AML-193 (cell line): ENCODE measurements at places on chromosomes 13 and 19.

DNA sequence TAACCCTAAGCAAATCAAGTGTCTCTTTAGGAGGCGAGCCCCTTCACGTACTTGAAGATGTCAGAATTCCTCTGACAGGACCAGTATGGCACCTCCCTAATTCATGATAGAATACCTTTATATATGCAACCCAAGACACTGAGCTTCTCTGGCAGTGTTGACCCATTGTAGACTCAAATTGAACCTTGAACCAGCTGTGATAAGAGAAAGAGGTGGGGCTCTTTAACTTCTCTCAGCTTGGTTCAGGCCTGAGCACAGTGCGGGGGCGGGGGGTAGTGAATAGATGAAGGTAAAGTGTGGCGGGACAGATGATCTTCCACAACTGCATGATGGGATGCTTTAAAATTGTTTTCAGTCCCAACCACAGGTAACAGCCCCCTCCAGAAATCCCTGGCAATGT lies 12.1 kb downstream of the MBNL2 start:
- no peak for DNase-seq

DNA sequence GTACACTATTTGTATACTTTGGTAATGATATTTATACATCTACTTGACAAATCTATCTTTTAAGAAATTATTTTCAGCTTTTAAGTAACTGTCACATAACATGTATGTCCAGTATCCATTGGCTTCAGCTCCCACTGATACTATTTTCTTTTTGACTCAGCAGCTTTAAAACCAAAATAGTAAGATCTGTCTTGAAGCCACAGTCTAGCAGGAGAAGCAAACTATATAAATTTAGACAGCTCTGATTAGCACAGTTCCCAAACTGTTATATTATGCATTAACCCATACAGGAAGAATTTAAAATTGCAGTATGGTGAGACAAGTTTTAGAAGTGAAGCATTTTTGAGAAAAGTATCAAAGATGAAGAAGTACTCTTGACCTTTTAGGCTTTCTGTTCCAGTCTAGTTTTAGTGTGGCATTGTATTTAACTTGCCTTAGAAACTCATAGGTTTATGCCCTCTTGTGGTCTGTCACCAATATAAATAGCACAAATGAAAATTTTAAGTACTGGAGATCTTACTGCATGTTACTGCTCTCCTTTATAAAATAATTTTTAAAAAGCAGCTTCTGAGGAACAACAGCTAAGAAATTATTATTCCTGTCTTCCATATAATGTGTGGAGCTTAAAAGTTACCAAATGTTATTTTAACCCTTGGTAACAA lies 24.7 kb downstream of the URI1 start:
- peak; percentile 30 for DNase-seq

- no peak for DNase-seq
These were observed 10.7 kb downstream of the C19orf25 start for GRCh38 chr19:1468274-1468820.

GRCh38 chr19:2723747-2724146 lies 2.6 kb upstream of the DIRAS1 start:
- no peak for DNase-seq

- no peak for DNase-seq
These were observed 2859.1 kb downstream of the PCDH9 start for GRCh38 chr13:64371045-64371444.

GRCh38 chr19:41934849-41935374 lies 6.7 kb upstream of the ERFL start:
- peak; percentile 15 for DNase-seq

GRCh38 chr19:13069415-13070359 lies 33.0 kb downstream of the LYL1 start:
- no peak for DNase-seq

GRCh38 chr19:39568604-39569003 lies 28.6 kb upstream of the EID2 start:
- DNase-seq, result no peak

- DNase-seq, result no peak
These were observed 5.7 kb downstream of the MCOLN1 start for GRCh38 chr19:7528192-7528519.

GRCh38 chr13:75357576-75358289 lies 124.2 kb downstream of the TBC1D4 start:
- DNase-seq, result peak; percentile 75

- no peak for DNase-seq
These were observed 9.5 kb upstream of the INSL3 start for GRCh38 chr19:17830567-17831418.

- no peak for DNase-seq
These were observed 89.0 kb upstream of the SLC7A1 start for GRCh38 chr13:29684441-29684840.

DNA sequence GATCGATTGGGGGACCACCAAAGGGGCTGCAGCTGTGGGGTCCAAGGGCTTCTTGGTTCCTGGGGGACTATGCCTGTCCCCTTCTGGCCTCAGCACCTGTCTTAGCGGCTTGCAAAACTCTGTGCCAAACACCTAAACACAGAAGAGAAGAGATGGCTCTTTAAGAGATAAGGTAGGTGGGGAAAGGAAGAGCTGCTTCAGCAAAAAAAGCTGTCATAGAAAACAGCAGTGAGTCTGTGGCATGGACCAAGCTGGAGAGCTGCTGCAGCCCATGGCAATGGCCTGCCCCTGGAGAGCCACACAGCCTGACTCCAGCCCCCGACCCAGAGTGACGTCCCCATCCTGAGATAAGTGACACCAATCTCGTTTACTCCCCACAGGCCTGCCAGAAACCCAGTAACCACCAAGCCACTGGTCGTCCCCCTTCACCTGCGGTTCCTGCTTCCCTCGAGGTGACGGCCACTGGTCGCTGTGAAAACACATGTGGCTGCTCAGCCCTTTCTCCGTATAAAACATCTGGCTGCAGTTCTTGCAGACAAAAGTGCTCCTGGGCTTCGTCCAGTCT lies 25.0 kb upstream of the NAPA start:
- no peak for DNase-seq

GRCh38 chr13:52411629-52412028 lies 5.7 kb upstream of the THSD1 start:
- DNase-seq, result no peak

DNA sequence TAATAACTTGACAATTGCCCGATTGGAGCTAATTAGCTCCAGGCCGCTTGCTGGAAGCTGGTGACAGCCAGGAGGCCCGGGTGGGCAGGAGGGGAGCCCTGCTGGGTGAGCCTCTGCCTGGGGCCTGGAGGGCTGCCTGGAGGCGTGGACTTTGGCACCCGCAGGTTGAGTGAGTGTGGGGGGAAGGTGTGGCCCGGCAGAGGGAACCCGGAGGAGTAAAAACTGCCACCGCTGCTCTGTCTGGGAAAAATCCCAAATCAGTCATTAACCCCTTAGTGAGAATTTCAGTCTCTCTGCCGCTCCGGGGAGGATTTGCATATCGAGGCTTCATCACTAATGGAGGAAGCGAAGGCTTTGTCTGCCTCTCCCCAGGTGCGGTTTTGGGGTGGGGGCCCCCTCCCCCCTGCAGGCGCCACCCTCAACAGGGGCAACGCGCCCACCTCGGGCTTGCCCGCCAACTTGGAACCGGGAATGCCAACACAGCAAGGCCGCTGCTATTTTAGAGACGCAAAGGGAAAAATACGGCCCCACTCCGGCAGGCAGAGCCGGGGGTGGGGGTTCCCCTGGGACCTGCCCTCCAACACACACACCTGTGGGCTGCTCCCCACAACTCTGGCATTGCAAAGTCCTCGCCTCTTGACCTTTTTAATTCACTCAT lies 6.2 kb downstream of the EFNA2 start:
- no peak for DNase-seq

DNA sequence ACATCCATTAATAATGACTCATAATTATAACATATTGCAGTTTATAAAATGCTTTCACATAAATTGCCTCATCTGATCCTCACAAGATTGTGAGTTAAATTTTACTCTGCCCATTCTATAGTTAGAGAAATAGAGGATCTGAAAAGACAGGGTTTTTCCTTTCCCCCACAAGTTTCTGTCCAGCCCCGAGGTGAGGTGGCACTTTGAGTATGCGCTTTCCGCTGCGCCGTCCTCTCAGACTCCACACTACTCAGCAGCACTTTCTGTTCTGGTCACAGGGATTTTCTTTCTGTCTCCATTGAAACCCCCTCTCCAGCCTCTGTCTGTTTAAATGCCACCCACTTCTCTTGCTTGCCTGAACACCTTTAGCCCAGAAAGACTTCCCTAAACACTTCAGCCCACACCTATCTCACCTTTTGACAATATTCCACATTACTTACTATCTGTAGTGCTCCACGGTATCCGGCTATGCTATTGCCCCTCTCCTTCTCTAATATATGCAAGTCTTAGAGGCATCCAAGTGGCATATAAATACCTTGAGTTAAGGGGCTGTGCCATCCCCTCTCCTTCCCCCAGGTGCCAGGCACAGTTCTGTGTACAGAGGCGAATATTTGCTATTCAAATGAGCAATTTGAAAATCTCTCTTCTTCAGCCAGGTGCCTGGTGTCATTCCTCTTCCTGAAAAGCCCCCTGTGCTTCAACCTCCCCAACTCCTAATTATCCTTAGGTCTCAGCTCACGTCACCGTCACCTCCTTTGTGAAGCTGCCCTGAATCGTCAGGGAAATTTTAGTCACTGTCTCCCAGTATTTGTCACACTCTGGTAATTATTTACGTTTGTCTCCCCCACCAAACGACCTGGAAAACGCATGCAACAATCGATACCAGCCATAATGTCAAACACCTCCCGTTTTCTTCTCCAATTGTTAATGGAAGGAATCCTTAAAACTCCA lies 268.7 kb downstream of the NHLRC3 start:
- DNase-seq, result no peak

- DNase-seq, result no peak
These were observed 1299.2 kb upstream of the SPRY2 start for GRCh38 chr13:81639984-81640582.

GRCh38 chr19:5309438-5310204 lies 31.0 kb downstream of the PTPRS start:
- DNase-seq, result no peak

GRCh38 chr19:33197591-33198000 lies 3.5 kb downstream of the LRP3 start:
- DNase-seq, result no peak

GRCh38 chr13:61857198-61857597 lies 441.5 kb upstream of the PCDH20 start:
- no peak for DNase-seq

- DNase-seq, result no peak
These were observed 127.9 kb upstream of the SOX1 start for GRCh38 chr13:111938741-111939665.

DNA sequence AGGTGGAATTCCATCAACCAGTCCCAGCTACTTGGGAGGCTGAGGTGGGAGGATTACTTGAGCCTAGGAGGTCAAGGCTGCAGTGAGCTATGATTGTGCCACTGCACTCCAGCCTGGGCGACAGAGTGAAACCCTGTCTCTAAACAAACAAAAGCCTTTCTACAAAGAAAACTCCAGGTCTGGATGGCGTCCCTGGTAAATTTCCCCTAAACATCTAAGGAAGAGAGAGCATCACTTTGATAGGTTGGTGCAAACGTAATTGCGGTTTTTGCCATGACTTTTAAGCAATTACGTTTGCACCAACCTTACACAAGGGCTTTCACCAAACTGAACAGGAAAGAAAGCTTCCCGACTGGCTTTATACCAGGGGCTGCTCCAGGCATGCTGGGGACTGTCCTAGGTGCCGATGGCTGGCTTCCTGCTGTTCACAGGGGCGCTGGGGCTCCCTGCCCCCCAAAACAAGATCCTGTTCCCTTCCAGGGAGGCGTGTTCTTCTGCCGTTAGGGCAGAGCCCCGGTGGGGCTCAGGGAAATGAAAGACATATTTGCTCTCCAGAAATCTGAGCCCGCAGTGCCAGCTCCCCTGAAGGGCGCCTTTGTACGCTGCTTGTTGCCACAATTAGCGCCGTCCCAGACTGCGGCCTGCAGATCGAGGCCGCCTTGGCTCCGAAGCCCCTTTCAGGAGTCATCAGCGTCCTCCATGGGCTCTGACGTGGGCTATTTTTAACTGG lies 38.7 kb upstream of the KLF2 start:
- DNase-seq, result no peak

DNA sequence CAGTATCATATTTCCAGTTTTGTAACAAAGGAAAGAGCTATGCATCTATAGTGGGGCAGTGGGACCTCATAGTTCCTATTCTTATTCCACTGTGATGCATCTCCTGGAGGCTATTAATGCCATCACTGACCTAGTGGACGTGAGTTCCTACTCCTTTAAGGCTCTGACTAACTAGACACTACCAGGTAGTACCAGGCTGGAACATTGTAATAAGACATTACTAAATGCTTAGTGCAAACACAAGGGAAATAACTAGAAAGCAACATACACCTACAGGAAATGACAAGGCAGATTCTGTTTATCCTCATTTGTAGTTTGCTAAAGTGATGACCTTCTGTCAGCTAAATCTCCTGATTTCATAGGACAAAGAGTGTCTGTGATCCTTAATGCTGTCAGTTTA lies 192.5 kb downstream of the POSTN start:
- no peak for DNase-seq

- no peak for DNase-seq
These were observed 40.8 kb downstream of the BBC3 start for GRCh38 chr19:47190167-47190727.

GRCh38 chr13:27005976-27006518 lies 165.6 kb downstream of the USP12 start:
- no peak for DNase-seq

DNA sequence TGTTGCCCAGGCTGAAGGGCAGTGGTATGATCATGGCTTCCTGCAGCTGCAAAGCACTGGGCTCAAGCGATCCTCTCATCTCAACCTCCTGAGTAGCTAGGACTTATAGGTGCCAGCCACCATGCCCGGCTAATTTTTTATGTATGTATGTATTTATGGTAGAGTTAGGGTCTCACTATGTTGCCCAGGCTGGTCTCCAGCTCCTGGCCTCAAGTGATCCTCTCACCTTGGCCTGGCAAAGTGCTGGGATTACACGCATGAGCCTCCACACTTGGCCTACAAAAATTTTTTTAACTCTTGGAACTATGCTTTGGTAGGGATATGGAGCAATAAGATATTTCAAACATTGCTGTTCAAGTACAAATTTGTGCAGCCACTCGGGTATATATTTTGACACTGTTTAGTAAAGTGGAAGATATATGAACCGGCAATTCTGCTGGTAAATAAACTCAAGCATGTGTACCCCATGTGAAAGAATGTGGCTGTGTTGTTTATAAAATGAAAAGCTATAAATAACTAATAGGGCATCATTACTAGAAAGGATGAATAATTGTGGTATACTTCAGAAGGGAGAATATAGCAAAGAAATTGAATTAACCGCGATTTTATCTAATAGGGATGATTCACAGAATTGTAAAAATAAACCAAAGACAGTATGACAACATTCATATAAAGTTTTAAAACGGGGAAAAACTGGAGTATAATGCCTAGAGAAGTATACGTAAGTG lies 1.1 kb downstream of the ZNF566 start:
- DNase-seq, result no peak

DNA sequence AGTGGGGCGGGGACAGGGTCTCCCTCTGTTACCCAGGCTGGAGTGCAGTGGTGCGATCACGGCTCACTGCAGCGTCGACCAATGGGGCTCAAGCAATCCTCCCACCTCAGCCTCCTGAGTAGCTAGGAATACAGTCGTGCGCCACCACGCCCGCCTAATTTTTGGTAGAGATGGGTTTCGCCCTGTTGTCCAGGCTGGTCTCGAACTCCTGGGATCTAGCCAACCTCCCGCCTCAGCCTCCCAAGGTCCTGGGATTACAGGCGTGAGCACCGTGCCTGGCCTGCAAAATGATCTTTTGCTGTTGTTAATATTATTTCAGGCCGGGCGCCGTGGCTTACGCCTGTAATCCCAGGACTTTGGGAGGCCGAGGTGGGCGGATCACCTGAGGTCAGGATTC lies 621 bp upstream of the TGDS start:
- no peak for DNase-seq

GRCh38 chr13:34044041-34044440 lies 226.1 kb downstream of the RFC3 start:
- no peak for DNase-seq

GRCh38 chr19:10747674-10748073 lies 29.8 kb downstream of the DNM2 start:
- DNase-seq, result no peak
